NCI-H2029 treated with DMSO at 0.1 percent for 48 hours (cell line): ENCODE measurements at places on chromosomes 5 and 9.

- DNase-seq: no peak
Observed at GRCh38 chr5:159184858-159185381, 24.4 kb downstream of the RNF145 start.

DNA sequence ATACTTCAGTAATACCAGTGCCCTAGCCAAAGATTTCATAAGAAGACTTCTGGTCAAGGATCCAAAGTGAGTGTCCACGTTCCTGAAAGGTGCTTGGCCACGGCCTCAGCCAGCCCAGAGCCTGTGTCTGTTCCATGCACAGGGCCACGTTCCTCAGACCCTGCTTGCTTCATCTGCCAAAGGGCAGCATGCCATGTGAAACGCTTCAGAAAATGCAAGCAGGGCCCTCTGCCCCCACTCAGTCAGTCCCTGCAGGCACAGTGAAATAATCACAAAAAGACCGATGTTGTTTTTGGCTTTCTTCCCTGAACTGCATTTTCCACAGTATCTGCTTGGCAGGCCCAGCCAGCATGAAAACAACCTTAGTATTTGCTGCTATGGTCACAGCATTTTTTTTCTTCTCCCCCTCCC is 85.5 kb upstream of the CTSL start:
- DNase-seq: peak; percentile 82

- no peak for DNase-seq
Observed at GRCh38 chr9:93308676-93309075, 124.7 kb downstream of the WNK2 start.

- no peak for DNase-seq
Observed at GRCh38 chr5:150295172-150295634, 5.6 kb upstream of the CAMK2A start.

GRCh38 chr5:39426051-39426745 is 1.4 kb upstream of the DAB2 start:
- DNase-seq: no peak

DNA sequence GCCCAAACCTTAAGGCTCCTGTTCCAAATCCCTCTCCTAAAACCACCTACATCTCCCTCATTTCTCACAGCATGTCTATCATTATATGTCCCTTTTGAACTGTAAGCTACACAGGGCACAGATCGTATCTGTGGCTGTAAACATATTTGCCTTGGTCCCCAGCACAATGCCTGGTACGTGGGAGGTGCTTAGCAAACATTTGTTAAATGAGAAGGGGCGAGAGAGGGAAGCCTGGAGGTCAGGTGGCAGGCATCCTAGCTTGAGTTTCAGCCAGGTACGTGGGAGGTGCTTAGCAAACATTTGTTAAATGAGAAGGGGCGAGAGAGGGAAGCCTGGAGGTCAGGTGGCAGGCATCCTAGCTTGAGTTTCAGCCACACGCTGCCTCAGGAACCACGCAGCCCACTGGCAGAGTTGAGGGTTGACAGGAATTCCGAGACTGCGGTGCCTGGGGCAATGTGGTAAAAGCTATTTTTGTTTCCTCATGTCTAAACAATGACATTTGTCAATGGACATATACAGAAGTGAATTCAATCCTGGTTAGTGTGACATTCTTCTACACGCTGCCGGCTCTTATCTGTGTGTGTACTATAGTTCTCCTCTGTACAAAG is 113.6 kb downstream of the EFNA5 start:
- no peak for DNase-seq

DNA sequence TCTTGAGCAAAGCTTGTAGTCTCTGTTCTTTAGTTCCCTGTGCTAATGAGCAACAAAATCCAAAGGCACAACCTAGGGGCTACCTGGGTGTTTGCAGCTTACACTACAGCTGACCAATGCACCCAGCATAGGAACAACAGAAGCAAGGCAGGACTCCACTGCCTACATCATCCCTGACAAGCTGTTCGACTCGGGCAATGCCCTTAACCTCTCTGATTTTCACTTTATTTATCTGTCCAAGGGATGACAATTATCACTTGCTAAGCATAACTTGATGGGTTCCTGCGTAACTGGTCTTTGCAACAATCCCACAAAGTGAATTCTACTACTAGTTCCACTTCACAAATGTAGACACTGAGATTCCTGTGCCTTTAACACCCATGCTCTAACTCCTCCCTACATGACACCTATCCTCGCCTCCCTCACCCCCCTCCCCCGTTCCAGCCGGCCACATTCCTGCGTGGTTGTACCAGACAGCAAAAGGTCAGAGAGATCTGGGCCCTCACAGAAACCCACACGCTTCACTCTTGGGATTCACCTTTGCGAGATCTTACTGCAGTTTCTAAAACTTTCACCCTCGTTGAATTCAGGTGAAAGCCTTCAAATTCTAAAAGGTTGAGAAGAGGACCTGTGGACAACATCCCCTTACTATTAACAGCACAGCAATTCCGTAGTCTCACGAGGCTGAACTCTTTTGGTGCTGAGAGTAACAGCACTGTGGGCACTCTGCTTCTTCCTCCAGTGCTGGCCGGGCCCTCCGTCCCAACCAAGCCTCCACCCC is 995 bp downstream of the IPPK start:
- no peak for DNase-seq

GRCh38 chr5:141603923-141604717 is 14.7 kb downstream of the DIAPH1 start:
- no peak for DNase-seq

GRCh38 chr9:8282535-8282934 is 483.0 kb upstream of the DMAC1 start:
- DNase-seq: no peak

DNA sequence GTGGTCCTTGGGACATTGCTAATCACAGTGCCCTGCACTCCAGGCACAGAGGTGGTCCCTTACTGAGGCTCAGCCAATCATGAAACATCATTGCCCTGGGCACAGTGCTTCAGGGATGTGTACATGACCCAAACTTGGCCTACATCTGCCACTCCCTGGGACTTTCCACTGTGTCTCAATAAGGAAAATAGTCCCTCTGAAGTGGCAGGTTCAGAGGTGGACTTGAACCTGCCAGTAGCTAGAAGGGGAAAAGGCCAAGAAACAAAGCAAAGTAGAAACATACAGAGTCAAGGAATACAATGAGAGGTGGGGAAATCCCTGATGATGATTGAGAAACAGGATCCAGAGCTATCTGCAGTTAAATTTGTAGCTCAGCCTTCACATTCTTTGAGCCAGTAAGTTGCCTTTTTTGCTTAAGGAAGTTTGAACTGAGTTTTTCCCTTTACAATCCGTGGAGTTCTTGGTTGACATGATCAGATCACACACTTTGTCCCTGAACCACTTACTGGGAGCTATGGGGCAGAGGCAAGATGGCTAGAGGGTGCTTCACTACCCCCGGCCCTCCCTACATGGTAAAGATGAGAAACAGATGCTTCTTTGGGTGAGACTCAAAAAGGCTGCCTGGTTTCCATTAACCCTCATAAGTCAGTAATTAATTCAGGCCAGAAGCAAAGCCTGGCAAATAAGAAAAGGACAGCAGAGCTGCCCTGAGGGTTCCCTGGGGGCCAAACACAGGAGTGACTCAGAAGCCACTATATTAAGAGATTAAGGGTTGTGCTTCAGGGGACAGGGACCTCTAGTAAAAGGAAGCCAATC is 57.6 kb downstream of the SH3TC2 start:
- no peak for DNase-seq

GRCh38 chr5:142069606-142070399 is 38.8 kb upstream of the NDFIP1 start:
- DNase-seq: no peak

DNA sequence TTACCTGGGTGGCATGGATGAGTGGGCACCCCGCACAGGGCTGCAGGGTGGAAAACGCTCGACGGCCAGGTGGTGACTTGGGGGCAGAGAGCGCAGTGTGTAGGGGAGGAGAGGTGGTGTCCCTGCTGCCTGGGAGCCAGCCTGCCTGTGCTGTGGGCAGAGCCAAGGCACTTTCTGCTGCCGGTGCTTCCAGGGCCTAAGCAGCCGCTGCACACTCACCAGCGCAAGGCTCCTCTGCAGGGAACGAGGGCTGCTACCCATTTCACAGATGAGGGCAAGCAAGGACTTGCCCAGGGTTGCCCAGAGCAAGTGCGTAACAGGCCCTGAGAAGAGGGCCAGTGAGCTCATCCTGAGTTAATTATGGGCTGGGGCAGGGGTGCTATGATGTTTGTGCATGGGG is 62.5 kb downstream of the CRB2 start:
- DNase-seq: no peak

DNA sequence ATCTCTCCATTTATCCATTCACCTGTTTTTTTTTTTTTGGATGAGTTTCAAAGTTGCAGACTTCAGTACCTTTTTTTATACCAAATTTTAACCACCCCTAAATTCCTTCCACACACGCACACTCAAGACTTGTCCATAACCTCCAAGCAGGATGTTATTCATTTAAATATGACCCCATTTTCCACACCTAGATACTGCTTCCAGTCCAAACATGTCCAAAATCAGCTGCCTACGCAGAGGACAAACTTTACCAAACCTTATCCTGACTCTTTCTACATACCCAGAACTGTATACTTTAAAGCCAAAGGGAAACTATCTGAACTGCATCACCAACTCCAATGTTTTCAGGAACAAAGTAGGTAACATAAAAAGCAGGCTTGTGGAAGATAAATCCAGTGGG is 36.0 kb upstream of the FYB1 start:
- no peak for DNase-seq

- DNase-seq: peak; percentile 22
Observed at GRCh38 chr5:135191084-135191826, 157.2 kb upstream of the PITX1 start.

DNA sequence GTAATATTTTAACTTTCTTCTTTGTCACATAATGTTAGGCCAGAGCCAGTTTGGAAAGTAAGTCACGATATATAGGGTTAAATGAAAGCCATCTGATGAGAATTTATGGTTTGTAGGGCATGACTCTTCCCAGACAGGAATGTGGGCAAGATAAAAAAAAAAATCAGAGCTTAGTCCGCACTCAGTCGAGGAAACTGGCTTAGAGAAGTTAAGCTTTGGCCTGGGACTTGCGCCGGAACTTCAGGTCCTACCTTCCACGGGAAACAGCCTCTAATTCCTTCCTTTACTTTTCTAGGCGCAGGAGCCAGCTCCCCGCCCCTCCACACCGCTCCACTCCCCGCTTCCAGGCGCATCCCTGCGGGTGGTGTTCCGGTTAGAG is 475 bp downstream of the DDX31 start:
- no peak for DNase-seq

- DNase-seq: peak; percentile 39
Observed at GRCh38 chr9:121075251-121076036, 689 bp downstream of the CNTRL start.

DNA sequence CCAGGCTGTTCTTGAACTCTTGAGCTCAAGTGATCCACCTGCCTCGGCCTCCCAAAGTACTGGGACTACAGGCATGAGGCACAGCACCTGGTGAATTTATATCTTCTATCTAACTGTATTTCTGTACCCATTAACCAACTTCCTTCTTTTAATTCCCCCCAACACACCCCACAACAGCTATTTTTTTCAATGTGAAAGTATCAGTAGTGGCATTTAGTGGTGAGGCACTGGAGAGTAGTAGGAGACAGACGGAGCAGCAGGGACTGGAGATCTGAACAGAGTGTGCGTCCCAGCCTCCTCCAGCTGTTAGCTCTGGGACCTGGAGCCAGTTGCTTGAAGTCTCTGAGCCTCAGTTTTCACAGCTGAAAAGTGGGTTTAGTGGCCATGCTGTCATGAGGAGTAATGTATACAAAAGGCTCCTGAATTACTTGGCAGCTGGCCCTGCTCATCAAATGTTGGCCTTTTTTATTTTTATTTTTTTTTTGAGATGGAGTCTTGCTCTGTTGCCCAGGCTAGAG is 11.0 kb upstream of the EEIG1 start:
- no peak for DNase-seq

- DNase-seq: no peak
Observed at GRCh38 chr9:105984714-105985113, 290.4 kb downstream of the TMEM38B start.

DNA sequence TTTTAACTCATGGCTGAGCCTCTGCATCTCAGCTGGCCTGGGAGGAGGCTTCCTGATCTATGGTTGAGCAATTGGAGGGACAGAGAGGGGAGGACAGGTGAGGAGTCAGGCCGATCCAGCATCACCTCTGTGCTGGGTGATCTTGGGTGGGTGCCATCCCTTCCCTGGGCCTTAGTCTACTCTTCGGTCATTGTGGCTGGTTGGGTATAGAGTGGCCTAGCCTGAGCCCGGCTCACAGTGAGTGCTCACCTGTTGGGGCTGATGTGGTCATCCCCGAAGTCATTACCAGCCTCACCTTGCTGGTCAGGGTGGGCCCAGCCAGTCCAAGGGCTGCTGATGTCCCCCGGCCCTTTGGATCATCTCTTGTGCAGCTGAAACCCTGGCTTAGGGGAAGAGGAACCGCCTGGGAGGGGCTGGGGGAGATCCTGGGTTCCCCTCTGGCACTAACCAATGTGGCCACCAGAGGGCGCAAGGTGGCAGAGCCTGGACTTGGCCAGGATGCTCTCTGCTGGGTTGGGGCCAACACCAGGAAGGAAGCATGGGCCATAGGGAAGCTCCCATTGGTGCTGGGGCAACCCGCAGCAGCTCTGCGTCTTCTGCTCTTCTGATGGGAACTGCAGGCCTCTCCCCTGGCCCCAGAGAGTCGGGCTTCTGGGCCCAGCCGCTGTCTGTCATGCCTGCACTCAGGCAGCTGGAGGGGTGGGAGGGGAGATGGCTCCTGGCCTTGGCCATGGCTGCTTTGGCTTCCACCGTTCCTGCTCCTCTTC is 17.3 kb upstream of the ODF2 start:
- peak; percentile 61 for DNase-seq

DNA sequence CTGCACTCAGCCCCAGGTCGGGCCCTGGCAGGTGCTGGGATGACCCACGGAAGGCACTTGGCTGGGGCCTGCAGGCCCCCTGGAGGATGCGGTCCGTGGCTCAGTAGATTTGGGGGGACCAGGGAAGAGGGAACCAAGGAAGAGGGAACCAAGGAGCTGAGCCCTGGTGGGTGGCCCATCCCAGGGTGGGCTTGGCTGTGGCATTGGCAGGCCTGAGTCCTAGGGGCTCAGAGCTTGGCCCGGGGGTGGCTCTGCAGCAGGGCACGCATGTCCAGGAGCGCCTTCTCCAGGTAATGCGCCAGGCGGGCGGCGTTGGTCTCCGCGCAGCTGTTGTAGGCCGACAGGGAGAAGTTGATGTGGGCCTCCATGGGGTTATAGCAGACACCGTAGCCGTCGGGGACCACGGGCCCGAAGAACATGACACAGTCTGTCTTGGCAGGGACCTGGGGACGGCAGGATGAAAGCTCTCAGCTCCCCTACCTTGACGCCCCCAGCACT is 14.3 kb downstream of the DOLPP1 start:
- no peak for DNase-seq

GRCh38 chr5:95280401-95281095 is 4.3 kb downstream of the MCTP1 start:
- DNase-seq: no peak

DNA sequence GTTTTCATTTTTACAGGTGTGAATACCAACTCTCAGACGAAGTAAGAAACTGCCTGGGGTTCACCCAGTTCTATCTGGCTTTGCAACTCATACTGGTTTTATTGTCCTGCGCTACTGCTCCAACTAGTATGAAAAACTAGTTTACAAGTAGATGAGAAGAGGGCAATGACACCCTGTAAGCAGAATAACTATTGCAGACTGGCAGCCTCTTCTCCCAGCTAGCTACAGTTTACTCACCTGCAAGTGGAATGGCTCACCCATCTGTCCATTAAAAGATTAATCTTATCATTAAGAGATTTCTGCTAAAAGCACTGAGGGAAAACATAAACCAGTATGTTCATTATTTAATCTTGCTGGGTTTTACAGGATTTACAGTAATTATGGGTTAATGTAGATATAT is 113.4 kb downstream of the FRMD3 start:
- DNase-seq: no peak
